Stimulated activated CD8-positive, alpha-beta memory T cell treated with anti-CD3 and anti-CD28 coated beads, Interleukin-15, amount 100 ng/mL, for 48 hours (primary cell): ENCODE measurements at places on chromosomes 12 and 14.

GRCh38 chr12:123886931-123887582 lies 85.6 kb downstream of the CCDC92 start:
- no peak for DNase-seq

DNA sequence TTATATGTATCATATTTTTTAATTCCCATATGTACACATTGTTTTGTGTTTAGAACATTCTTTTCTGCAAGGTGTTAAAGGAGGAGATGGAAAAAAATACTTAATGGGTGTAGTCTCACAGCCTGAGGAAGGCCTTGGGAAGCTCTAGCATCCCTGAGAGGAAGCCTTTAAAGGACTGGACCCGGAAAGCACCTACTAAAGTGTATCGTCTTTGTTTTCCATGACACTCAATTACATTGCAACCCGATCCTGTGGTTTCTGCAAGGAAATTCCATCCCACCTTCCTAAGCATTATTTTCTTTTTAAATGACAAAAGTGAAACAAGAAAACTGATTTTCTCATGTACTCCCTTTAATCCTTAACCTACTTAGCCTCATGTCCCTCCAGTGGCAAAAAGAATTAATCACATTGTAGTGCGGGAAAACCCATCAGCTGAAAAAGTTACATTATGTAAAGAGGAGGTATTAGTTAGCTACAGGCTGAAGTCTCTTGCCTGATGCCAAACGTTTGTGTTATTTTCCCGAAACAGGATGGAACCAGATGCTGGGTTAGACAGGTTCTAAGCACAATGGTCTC lies 147.8 kb upstream of the CPSF6 start:
- no peak for DNase-seq

- DNase-seq = no peak
Measured at GRCh38 chr14:31950764-31951637, 126.1 kb upstream of the ARHGAP5 start.

GRCh38 chr12:111812881-111813741 lies 28.9 kb upstream of the MAPKAPK5 start:
- peak; percentile 23 for DNase-seq

- no peak for DNase-seq
Measured at GRCh38 chr14:89649451-89650075, 232.5 kb upstream of the FOXN3 start.

GRCh38 chr14:47678993-47679392 lies 3.6 kb upstream of the MDGA2 start:
- DNase-seq = no peak

- DNase-seq = no peak
Measured at GRCh38 chr14:95645389-95645996, 40.7 kb upstream of the TCL1B start.

GRCh38 chr12:105698075-105698474 lies 367.6 kb downstream of the C12orf75 start:
- DNase-seq = no peak

GRCh38 chr12:125222876-125223275 lies 157.6 kb downstream of the AACS start:
- DNase-seq = no peak

DNA sequence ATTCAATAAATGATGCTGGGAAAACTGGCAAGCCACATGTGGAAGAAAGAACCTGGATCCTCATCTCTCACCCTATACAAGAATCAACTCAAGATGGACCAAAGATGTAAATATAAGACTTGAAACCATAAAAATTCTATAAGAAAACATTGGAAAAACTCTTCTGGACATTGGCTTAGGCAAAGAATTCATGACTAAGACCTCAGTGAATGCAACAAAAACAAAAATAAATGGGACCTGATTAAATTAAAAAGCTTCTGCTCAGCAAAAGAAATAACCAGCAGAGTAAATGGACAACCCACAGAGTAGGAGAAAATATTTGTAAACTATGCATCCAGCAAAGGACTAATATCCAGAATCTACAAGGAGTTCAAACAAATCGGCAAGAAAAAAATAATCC lies 24.6 kb downstream of the ATG2B start:
- no peak for DNase-seq

DNA sequence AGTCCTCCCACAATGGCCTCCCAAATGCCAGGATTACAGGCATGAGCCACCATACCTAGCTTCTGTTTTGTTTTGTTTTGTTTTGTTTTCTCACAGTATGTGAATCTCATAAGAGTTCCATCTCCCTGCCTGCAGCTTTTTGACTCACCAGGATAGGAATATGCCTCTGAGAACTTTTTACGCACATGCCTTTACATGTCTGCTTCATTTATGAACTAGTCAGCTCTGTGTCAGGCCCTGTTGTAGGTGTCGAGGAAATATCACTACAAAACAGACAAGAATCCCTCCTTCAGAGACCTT lies 89.0 kb downstream of the BORCS5 start:
- no peak for DNase-seq

GRCh38 chr12:3671330-3672112 lies 81.4 kb downstream of the CRACR2A start:
- DNase-seq = no peak

DNA sequence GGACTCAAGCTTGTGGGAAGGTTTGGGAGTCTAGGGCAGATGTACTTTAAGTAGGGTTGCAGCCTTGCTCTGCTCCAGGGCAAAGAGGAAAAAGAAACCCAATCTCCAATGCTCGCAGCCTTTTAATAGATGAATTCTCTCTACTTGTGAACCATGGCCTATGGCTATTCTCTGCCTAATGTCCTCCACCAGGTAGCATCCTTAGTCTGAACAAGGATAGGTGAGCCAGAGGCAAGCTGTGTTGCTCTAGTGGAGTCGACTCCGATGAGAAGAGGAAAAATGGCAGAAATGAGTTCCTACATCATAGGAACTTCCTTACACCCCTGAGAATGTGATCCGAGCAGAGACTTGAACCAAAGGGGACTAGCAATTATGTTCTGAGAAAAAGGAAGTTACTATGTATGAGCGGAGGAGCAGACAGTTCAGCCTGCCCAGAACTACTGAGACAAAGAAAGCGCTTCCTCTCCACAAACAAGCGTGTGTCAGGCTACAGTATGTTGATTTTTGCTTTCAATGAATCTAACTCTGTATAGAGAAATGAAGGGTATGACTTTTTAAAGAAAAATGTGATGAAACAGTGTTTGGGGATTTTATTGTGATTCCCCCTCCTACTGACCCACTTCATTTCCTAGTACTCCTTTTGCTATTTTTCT lies 153.6 kb upstream of the ARID2 start:
- no peak for DNase-seq

DNA sequence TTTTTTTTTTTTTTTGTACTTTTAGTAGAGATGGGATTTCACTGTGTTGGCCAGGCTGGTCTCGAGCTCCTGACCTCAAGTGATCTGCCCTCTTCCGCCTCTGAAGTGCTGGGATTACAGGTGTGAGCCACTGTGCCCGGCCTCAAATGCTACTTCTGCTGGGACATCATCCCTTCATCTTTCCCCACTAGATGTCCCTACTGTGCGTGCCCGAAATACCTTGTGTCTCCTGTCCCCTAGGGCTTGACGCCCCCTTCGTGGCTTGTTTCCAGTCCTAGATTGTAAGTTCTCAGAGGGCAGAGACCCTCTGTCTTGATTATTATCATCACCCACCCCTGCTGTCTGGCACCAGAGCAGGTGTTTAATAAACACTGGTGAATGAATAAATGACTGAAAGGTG lies 14.9 kb downstream of the CCDC63 start:
- DNase-seq = no peak

GRCh38 chr12:122878780-122879612 lies 16.9 kb downstream of the VPS37B start:
- DNase-seq = no peak

DNA sequence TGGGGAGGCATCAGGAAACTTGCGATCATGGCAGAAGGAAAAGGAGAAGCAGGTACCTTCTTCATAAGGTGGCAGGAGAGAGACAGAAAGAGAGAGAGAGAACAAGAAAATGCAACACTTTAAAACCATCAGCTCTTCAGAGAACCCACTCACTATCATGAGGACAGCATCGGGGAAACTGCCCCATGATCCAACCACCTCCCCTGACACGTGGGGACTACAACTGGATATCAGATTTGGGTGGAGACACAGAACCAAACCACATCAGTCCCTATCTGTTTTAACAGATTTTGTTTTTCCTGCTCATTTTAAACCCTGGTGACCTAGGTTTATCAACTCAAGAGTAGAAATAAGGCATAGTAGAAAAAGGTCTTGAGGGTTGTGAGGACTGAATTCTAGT lies 210.1 kb upstream of the PLXNC1 start:
- no peak for DNase-seq

GRCh38 chr12:86445356-86445755 lies 189.2 kb upstream of the MGAT4C start:
- no peak for DNase-seq

GRCh38 chr12:120720234-120720986 lies 5.2 kb upstream of the ACADS start:
- DNase-seq = no peak

DNA sequence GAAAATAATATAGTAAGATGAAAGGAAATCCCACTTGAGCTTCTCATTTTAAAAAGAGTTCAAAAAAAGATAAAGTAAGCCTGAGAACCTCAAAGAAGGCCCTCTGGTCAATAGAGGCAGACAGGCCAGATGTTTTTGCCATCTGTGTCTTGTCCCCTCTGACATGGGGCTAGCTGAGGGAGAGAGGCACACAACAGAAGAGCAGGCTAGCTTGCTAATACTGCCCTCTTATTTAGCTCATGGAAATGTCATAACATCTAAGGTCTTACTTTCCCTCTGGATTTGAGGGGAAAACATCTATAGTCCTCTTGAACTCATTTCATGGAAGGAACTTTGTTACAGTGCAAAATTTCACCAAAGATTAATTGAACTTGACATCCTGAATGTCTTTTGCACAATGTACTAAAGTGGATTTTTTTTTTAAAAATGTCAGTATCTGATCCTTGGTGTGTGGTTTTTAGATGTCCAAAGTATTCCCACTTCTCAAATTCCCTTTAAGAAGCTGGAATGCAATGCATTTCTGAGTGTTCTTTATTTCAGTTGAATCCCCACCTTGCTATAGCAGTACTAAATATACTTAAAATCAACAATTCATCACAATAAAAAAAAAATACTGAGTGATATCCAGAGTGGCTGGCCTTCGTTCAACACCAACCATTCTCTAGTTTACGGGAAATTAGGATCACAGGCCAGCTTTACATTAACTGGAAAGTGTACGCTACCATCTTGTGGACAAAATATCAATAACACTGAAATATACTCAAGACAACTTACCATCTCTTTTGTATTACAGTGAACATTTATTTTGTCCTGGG lies 176.7 kb downstream of the PAH start:
- DNase-seq = no peak

DNA sequence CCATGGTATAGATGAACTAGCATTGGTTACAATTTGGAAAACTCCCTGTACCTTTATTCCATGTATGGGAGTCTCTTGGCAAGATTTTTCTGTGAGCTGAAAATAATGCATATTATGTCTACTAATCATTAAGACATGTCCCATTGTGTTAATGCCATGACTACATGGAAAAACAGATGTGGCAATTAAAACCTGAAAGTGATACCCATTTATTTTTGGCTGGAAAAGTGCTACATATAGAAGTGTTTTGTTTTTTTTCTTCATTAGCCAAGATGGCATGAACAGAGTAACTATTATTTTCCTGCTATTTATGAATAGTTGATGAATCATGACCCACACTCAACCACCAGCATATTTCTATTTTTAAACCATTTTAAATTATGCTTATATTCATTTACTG lies 58.2 kb downstream of the ALG10B start:
- DNase-seq = no peak

GRCh38 chr12:112716099-112717093 lies 75.2 kb upstream of the RPH3A start:
- no peak for DNase-seq

GRCh38 chr12:100398307-100398706 lies 41.4 kb downstream of the SLC17A8 start:
- no peak for DNase-seq

- no peak for DNase-seq
Measured at GRCh38 chr12:132393245-132393795, 63.9 kb upstream of the GALNT9 start.

DNA sequence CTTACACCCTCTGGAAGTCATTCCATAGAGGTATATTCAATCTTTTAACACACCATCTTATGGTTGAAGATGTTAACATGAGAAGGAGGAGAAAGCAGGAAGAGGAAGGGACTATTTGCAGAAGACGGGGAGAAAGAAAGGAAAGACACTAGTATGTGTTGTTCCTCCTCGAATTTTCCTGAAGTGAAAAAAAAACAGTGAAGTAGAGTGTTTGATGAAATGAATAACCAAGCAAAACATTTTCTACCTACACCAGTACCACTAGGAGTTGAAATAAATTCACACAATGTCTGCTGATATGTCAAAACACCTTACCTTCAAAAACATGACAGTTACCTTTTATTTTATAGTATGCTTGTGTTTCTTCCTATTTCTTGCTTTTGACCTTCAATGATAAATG lies 1.4 kb upstream of the CNOT2 start:
- no peak for DNase-seq

DNA sequence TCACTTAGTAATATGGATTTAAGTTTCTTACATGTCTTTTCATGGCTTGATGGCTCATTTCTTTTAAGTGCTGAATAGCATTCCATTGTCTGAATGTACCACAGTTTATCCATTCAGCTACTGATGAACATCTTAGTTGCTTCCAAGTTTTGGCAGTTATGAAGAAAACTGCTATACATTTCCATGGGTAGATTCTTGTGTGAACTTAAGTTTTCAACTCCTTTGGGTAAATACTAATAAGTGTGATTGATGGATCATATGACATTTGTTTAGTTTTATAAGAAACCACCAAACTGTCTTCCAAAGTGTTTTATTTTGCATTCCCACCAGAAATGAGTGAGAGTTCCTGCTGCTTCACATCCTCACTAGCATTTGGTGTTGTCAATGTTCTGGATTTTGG lies 119.2 kb downstream of the NAV3 start:
- no peak for DNase-seq

GRCh38 chr12:112762753-112763152 lies 28.8 kb upstream of the RPH3A start:
- DNase-seq = no peak

GRCh38 chr12:71746974-71747611 lies 7.6 kb upstream of the RAB21 start:
- DNase-seq = no peak

- DNase-seq = no peak
Measured at GRCh38 chr14:59278111-59278510, 89.6 kb downstream of the DAAM1 start.

- no peak for DNase-seq
Measured at GRCh38 chr12:94557746-94558295, 92.5 kb downstream of the TMCC3 start.

DNA sequence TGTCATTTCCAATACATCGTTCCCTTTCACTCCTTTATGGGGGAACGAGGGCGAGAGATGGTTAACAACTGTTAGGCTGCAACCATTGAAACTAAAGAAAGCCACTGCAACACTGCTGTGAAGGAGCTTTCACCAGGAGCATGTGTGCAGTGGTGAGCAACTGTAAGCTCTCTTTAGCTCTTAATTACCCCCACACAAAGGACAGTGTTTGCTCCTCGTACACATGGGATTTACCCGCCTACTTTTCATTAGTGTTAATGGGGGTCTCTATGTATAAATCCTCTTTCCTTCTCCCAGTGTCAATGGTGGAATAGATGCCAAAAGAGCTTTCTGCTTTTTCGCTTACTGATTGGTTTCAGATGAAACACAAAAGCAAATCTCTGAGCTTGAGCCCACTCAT lies 343.1 kb downstream of the FLRT2 start:
- no peak for DNase-seq

GRCh38 chr14:102484316-102484715 lies 25.3 kb downstream of the ANKRD9 start:
- DNase-seq = no peak

- no peak for DNase-seq
Measured at GRCh38 chr12:49335955-49336644, 888 bp downstream of the C1QL4 start.

- no peak for DNase-seq
Measured at GRCh38 chr12:4034921-4035320, 161.7 kb upstream of the PARP11 start.
